ENCODE measurements at places on chromosomes 5 and 9.

GRCh38 chr9:7289773-7290172, 509.8 kb downstream of the DMAC1 start:
- DNase-seq = no peak

DNA sequence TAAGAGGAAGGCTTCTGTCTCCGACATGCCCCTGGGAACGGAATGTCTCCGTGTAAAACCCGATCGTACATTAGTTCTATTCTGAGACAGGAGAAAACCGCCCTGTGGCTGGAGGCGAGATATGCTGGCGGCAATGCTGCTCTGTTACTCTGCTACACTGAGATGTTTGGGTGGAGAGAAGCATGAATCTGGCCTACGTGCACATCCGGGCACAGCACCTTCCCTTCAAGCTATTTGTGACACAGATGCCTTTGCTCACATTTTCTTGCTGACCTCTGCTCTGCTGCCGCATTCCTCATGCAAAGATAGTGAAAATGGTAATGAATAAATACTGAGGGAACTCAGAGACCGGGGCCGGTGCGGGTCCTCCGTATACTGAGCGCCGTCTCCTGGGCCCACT, 2.2 kb upstream of the DPP7 start:
- DNase-seq = no peak

- no peak for DNase-seq
These were observed 83.8 kb upstream of the FREM1 start for GRCh38 chr9:14993901-14994554.

DNA sequence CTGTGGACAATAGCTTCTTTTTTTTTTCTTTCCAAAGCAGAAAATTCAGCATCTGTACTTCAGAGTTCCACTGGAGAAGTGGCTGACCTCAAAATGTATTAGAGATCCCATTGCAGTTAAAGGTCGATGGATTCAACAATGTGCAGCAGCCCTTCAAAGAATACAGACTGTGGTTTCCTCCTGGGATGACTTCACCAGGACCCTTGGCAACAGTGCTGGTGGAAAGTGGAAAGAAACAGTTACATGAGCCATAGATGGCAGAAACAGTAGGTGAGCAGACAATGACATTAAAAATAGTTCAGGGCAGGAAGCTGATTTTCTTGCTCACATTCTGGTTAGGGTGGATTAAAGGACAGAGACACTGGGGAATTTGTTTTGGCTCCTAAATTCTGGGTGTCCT, 62.4 kb downstream of the SLC28A3 start:
- no peak for DNase-seq

DNA sequence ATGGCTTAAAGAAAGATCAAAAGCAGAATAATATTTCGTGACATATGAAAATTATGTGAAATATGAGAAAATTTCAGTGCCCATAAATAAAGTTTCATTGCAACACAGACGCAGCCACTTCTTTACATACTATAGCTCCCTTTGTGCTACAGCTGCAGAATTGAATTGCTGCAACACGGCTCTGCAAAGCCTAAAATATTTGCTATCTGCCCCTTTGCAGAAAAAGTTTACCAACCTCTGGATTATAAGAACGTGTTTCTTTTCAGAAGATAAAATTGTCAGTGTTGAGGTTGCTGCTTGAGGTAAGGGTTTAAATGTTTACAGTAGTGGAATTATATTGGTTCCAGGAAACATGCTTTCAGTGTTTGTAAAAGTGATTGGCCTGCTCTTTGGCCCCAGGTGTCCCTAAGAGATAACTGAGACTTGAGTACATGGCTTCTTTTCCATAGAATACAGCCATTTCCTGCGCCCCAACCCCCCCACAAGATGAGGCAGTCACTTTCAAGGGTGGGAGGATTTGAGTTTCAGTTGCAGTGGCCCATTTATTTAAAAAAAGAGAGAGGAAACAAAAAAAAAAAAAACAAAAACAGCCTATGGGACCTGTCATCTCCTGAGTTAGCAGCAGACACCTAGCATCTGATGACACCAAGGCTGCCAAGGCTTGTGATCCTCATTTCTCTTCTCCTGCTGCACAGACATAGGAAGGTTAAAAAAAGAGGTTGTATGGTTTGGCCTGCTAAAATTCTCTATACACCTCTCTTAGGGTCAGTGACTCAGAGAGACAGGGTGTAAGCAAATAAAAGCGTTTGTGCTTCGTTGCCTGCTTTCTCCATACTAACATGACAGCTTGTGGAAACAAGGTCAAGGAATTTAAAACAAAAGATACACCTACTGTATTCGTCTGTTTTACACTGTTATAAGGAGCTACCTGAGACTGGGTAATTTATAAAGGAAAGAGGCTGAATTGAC, 28.0 kb upstream of the HTR4 start:
- no peak for DNase-seq

DNA sequence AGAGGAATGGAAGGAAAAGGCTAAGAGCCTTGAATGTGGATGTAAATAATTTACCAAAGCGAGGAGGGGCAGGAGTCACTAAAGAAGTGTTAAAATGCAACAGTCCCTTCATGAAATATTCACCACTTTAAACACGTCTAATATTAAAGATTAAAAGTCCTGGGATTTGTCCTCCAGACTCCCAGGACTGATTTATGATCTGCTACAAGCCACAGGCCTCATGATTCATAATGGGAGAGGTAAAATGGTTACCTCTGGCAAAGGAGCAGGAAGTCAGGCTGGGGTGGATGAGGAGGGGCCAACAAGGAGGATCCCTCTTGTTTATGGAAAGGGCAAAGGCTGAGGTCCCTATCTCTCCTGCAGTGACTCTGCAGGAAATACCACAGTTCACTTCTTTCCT, 292.4 kb downstream of the TRIM32 start:
- DNase-seq = no peak

DNA sequence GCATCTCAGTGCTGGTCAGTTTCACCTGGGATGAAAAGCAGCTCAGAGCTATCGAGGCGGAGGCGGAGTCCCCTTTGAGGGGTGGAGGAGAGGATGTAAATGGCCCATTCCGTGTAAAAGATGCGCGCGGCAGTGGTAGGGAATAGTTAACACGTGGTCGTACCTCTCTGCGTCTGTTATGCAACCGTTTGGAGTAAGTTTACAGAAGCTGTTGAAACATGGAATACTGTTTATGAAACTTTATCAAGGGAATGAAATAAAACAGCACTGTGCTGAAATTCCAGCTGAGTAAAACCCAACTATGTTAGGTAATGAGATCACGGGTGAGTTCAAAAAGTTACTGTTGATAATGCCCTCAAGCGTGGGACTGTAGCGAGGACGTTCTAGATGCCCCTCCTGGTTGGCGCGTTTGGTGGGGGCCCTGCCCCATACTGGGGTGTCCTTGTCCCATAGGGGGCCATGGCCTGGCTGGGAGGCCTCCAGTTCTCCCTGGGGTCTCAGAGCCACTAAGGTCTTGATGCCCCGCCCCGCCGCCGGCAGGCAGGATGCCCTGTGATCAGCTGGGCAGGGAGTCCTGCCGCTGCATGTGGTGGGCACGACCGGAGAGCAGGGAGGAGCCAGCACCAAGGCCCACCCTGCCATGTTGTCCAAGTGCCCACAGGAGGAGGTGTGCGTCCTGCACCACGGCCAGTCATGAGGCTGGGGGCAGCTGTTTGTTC, 90.9 kb downstream of the COL5A1 start:
- no peak for DNase-seq

DNA sequence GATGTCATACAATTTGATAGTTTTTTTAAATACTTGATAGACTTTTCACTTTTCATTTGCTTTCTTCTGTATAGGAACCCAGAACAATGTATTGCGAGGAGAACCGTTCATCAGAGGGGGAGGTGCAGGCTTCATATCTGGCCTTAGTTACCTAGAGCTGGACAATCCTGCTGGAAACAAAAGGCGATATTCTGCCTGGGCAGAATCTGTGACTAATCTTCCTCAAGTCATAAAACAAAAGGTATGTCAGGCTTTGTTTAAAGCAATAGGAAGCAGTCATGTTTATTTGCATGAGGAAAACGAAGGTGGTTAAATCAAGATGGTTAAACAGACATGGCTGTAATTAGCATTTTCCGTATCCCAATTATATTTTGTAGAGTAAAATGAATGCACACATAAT, 46.0 kb downstream of the C7 start:
- no peak for DNase-seq

GRCh38 chr5:37248421-37248969, 681 bp downstream of the CPLANE1 start:
- DNase-seq = no peak

DNA sequence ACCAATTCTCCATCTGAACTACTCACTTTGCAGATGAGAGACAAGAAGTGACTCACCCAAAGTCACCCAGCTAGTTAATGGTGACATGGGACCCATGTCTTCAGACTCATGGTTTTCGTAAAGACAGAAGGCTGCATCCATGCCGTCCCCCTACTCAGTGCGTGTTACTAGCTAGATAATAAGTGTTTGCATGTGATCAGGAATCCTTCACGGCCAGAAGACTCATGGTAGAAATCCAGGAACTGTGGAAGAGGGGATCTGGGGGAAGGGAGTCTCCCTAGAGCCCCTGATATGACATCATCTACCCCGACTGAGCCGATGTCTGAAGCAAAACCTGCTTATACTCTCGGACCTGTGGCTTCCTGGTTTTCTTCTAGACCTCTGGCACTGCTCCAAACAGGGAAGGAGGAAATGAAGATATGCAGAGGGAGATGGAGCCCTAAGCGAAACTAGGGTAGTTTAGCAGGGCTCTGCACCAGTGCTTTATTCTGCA, 3.3 kb downstream of the RNF183 start:
- no peak for DNase-seq

- no peak for DNase-seq
These were observed 18.6 kb upstream of the TJP2 start for GRCh38 chr9:69155341-69156030.

- DNase-seq = no peak
These were observed 32.7 kb upstream of the DMRTA1 start for GRCh38 chr9:22413884-22414283.
